Astrocyte (in vitro differentiated cells and primary cell): ENCODE measurements at places on chromosomes 2 and 18.

GRCh38 chr18:74528478-74528877, 5.8 kb upstream of the CNDP1 start:
- DNase-seq = no peak

- no peak for DNase-seq
These were observed 15.0 kb downstream of the NFU1 start for GRCh38 chr2:69422198-69422597.

GRCh38 chr2:55155764-55156281, 76.3 kb downstream of the CLHC1 start:
- DNase-seq = peak; percentile 81

DNA sequence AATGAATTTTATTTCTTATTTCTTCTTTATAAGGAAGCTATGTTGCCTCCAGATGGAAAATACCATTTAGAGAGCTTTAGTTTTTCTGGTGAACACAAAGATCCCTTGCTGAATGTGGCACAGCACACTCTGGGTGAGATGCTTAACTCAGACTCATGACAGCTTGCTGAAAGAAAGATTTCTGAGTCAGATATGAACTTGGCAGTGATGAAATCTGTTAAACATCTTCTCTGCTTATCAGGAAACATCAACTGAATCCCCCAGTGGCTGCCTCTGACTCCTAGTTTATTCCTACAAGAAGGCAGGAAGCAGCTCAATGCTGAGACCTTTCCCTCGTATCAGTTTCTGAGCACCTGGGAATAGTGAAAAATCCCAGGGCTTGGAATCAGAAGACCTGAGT, 162.8 kb downstream of the OSR1 start:
- no peak for DNase-seq

DNA sequence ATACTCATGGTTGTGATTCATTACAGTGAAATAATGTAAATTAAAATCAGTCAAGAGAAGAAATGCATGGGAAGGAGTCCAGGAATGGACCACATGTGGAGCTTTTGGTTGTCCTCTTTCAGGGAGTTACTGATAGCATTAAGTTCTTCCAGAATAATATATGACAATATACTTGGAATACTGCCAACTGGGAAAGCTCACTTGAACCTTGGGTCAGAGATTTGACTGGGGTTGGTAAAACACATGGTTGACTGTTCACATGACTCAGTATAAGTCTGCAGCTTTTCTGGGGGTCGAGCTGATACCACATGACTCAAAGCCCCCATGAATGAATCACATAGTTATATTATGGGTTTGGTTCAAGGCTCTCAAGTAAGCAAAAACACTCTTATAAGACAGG, 1109.0 kb upstream of the CHAC2 start:
- DNase-seq = peak; percentile 100

DNA sequence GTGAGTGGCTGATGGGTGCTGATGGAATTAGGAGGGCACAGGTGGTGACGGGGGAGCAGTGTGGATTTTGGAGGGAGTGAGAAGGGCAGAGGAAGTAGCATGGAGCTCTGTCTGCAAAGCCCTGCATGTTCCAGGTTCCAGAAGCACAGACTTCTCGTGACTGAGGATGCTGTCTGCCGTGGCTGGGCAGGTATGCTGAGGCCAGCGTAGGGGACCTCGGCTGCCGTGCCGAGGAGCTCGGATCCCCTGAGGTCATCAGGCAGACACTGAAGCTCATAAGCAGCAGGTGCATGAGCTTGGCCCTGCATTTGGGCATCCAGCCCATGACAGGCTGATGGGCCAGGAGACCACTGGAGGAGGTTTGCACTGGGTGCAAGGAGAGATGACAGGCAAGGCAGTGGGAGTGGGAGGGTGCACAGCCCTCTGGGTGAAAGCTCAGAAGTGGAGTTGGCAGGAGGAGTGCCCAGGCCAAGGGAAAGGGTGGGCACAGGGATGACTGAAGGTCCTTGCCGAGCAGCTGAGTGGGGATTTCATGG, 215.3 kb downstream of the SH3RF3 start:
- DNase-seq = no peak

GRCh38 chr18:1668279-1668678, 763.6 kb downstream of the ADCYAP1 start:
- no peak for DNase-seq

DNA sequence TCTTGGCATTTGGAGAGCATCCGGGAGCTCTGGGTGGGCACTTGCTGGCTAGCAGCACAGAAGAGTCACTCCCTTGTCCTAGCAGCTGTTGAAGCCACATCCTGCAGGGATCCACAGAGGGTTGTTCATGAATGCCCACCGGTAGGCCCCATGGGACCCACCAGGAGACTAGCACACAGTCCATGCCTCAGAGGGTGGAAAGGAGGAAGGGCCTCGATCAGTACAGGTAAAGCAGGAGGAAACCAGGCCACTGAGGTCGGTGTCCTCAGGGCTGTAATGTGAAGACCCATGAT, 205.8 kb downstream of the SEPTIN10 start:
- DNase-seq = no peak

- no peak for DNase-seq
These were observed 1894.5 kb upstream of the CELF4 start for GRCh38 chr18:39460136-39460535.

DNA sequence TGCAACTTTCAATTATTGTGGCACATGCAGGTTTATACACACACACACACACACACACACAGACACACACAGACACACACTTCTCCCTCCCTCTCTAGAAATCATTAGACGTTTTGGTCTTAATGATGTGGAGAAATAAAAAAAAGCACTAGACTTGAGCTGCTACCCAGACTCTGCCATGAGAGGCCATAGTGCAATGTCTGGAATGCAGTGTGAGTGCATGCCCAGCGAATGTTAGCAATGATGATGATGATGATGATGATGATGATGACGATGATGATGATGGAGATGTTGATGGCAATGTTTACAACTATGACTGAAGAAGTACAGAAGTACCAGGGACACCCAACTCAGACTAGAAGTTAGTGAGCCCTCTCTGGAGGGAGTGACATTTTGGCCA, 23.8 kb upstream of the KLHL29 start:
- DNase-seq = no peak

GRCh38 chr18:58284699-58285448, 240.8 kb downstream of the NEDD4L start:
- no peak for DNase-seq

DNA sequence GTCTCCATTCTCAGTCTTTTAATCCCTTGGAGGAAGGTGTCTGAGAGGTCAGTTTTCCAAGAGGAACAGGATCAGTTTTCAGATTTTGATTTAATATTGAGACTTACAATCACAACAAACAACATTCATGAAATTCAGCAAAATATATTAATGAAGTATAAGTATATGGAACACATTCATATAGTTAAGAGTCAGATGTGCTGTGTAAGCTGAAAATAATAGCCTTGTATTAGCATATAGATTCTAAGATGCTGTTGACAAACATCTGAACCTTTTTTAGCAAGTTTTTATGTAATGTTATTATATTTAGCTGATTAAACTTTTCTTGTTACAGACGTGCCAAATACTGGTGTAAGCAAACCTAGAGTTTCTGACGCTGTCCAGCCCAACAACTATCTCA, 163.9 kb downstream of the PKP4 start:
- no peak for DNase-seq

DNA sequence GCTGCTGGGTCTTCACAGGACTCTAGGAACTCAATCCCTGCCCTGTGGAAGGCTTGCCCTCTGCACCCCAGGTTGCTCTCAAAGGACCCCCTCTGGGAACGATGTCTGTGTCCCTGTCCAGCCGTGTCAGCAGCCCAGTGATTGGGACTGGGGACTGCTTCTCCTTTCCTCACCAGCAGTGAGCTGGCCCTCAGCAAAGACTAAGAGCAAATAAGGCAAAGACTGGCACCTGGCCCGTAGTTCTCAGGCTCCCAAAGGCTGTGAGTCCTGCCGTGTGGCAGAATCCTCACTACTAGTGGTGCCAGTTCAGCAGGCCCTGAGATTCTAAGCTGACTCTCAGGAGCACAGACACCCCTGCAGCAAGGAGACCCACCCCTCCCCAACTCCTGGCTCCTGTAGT, 47.8 kb downstream of the TMEM163 start:
- no peak for DNase-seq

- DNase-seq = peak; percentile 75
These were observed at the start of gene SP140L for GRCh38 chr2:230326453-230327417. Gene SP140L, plus strand, starts transcription at chr2:230327193. Its CDS starts 77 bp downstream, at chr2:230327270.

- DNase-seq = peak; percentile 4
These were observed 175.1 kb downstream of the NCK2 start for GRCh38 chr2:105919826-105920225.

- DNase-seq = peak; percentile 31
These were observed 62.7 kb upstream of the DOCK10 start for GRCh38 chr2:225104971-225105370.

DNA sequence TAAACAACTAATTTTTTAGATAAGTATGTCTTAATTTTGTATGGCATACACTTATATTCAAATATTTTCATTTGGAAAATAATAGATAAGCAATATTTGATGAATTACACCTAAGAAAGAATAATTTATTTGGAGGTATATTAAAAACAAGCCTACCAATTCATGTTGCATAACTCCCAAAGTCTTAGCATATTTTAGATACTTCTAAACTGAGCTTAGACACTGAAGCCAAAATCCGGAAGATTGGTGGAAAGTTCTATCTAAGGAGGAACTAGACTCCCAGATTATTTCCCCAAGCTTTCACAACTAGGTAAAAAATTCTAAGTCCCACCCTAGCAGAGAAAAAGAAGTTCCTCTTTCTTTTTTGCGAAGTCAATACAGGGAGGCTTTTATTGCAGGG, 221.0 kb upstream of the MMADHC start:
- peak; percentile 15 for DNase-seq

GRCh38 chr18:80042785-80043184, 8.6 kb downstream of the RBFA start:
- no peak for DNase-seq

GRCh38 chr18:46413684-46414083, 243.3 kb downstream of the LOXHD1 start:
- DNase-seq = no peak

DNA sequence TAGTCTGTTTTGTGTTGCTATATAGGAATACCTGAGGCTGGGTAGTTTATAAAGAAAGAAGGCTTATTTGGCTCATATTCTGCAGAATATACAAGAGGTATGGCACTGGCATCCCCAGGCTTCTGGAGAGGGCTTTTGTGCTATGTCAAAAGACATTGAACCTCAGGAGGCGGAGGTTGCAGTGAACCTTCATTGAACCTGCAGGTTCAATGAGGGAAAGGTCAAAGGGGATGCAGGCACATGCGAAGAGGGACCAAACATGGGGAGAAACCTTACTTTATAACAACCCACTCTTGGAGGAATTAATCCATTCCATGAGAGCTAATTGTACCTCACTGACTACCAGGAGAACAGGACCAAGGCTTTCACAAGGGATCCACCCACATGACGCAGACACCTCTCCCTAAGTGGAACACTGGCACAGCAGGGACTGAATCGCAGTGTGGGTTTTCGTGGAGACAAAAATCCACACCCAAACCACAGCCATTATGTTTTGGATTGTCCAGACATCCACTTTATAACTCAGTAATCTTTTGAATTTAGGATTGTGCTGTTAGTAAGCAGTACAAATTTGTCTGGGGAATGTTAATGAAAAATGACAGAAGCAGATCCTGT, 4.1 kb upstream of the SERPINB8 start:
- DNase-seq = peak; percentile 46

DNA sequence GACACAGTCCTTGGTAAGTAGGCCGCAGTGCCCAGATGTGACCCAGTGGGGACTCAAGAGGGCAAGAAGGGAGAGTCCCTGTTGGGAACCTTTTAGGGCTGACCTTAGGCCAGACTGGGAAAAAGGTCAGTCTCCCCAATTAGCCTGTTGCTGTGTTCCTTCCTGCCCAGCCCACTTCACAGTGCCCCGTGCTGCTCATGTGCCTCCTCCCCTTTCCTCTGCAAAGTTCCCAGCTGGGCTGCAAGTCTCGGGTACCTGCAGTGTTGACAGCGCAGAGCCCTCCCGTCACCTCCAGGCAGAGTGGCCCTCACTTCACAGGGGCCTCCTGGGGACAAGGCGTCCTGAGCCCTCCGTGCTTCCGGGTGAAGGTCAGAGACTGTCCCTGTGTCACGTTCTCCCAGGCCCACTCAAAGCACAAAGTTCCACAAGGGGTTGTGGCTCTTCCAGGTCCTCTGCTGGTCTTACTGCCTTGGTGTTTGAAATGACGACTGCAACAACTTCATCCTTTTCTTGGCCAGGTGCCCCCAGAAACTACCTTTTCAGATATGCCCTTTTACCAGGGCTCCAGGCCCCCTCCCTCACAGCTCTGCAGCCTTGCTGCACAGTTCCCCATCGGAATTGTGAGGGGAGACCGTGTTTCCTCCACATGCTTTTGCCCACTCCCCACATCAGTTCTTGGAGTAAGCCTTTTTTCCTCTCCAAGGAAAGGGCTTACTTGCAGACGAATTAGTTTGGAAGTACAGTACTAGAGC, 225.8 kb downstream of the ALPK2 start:
- DNase-seq = no peak

- DNase-seq = peak; percentile 65
These were observed 21.8 kb downstream of the ATAD2B start for GRCh38 chr2:23905155-23905554.

GRCh38 chr2:72142570-72143440, 4.9 kb downstream of the CYP26B1 start:
- DNase-seq = no peak

- DNase-seq = no peak
These were observed 80.8 kb upstream of the LPIN2 start for GRCh38 chr18:3093624-3094337.

DNA sequence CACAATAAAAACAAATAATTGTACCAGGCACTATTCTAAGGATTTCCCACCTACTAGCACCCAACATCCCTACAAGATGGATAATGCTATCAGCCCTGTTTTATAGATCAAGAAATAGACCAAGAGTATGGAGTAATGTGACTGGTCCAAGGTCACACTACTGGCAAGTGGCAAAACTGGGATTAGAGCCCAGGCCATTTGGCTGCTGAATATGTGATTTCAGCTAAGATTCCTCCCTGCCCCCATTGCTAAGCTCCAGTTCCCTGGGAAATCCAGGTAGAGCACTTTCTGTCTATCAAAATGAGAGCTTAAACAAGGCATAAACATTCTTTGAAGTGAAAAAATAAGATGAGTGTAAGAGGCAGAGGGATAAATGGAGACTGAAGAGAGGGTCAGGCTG, 157.8 kb downstream of the DNAH6 start:
- DNase-seq = no peak

- DNase-seq = no peak
These were observed 30.9 kb downstream of the FHOD3 start for GRCh38 chr18:36328385-36328858.

GRCh38 chr2:163800951-163801381, 65.2 kb upstream of the FIGN start:
- peak; percentile 79 for DNase-seq

DNA sequence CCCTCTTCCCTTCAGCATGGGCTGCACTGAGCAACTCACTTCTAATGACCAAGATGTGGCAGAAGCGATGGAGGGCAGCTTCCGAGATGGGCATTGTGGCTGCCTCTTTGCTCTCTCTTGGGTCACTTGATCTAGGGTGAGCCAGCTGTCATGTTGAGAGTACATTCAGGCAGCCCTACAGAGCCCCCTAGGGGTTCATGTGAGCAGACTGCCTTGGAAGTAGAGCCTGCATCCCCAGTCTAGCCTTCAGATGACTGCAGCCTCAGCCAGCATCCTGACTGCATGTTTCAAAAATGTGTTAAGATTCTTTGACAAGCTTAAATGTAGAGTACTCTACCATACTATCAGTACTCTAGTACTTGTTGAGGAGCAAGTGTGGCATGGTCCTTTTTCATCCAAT, 143.9 kb downstream of the NCK2 start:
- no peak for DNase-seq

- DNase-seq = peak; percentile 44
These were observed 186.5 kb downstream of the LNPK start for GRCh38 chr2:175815537-175815936.

GRCh38 chr18:6411382-6411781, 3.3 kb downstream of the L3MBTL4 start:
- no peak for DNase-seq

GRCh38 chr18:37249171-37249886, 316.3 kb downstream of the CELF4 start:
- no peak for DNase-seq
